ENCODE measurements at places on chromosomes 7 and 10. TPM values are rescaled to one million over a fixed set of nuclear protein-coding genes. Genes with fewer than 3 reads are reported as not detected.

The SLC35B4 gene
- polyA plus RNA-seq, result 6.0 TPM

DNA sequence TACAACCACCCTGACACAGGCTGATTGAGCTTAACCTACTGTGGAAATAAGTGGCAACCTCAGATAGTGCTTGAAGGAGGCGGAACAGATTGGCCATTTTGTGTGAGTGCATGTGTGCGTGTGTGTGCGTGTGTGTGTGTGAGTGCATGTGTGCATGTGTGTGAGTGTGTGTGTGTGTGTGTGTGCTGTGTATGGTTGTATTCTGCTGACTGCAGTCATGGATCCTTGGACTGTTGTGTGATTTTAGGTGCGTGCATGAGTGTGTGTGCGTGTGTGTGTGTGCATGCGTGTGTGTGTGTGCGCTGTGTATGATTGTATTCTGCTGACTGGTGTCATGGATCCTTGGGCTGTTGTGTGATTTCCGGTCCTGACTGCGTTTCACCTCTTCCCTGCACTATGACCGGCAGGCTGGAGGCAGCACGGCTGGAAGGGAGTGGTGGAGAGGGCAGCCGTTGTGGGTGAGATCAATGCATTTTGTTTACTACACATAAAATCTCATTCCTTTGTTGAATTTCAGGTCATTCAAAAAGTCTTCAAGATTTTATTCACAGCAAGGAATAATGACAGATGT lies 6.3 kb downstream of the IQCE start:
- no peak for DNase-seq
- no peaks in the 10 kb centered on the region for H3K36me3 ChIP-seq
- peaks cover 16% of the 10 kb centered on the region for H3K4me1 ChIP-seq

The ZP3 gene
- 4.5 TPM for polyA plus RNA-seq

DNA sequence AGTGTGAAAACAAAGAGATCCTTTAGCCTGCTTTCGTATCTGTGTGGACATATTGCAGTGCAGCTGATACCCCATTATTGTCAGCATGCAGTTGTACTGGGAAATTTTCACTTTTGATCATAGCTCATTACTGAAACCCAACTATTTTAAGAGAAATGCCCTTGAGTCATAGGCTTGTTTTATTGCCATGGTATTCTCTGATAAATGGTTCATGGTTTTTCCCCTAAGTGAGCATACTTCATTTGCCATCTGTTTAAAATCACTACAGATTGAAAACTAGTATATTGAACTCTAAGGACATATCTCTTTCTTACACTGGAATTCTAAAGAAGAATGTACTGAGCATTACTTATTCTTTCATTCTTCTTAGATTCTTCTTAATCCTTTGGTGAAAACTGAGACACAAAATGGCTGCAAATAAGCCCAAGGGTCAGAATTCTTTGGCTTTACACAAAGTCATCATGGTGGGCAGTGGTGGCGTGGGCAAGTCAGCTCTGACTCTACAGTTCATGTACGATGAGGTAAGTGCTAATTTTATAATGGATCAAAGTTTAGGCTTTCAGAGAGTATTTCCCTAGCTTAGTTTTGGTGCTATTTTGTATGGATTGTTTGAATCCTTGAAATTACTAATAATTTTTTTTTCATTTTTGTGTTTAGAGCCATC lies 63.0 kb downstream of the RALA start:
- H3K36me3 ChIP-seq, result no peaks in the 10 kb centered on the region

The DYNC1I1 gene
- not detected for polyA plus RNA-seq

Data from B cell (primary cell).